CD4-positive, alpha-beta memory T cell (primary cell): ENCODE measurements at places on chromosomes 13 and 19.

GRCh38 chr13:81664872-81665271 lies 1323.9 kb upstream of the SPRY2 start:
- no peak overlapping the region for H3K27ac ChIP-seq
- H3K27me3 ChIP-seq: no peaks in the 10 kb centered on the region
- no peaks in the 10 kb centered on the region for H3K4me1 ChIP-seq
- H3K36me3 ChIP-seq: no peaks in the 10 kb centered on the region

GRCh38 chr19:12794196-12794941 lies 3.1 kb downstream of the JUNB start:
- DNase-seq: no peak
- no peaks in the 10 kb centered on the region for H3K27me3 ChIP-seq
- peaks cover 39% of the 10 kb centered on the region for H3K4me1 ChIP-seq
- H3K4me3 ChIP-seq: peak overlapping the region; percentile 100
- H3K36me3 ChIP-seq: peaks cover 4% of the 10 kb centered on the region
- peak overlapping the region; percentile 100 for H3K27ac ChIP-seq

DNA sequence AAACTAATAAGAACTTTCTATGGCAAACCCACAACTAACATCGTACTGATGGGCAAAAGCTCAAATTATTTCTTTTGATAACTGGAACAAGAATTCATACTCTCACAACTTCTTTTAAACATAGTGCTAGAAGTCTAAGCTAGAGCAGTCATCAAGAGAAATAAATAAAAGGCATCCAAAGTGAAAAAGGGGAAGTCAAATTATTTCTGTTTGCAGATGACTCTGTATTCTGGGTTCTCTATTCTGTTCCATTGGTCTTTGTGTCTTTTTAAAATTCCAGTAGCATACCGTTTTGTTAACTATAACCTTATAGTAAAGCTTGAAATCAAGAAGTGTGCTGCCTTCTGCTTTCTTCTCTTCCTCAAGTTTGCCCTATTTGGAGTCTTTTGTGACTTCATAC lies 1215.9 kb downstream of the UQCRFS1 start:
- H3K27ac ChIP-seq: no peak overlapping the region
- H3K27me3 ChIP-seq: no peaks in the 10 kb centered on the region
- H3K36me3 ChIP-seq: no peaks in the 10 kb centered on the region
- no peak overlapping the region for H3K4me3 ChIP-seq

DNA sequence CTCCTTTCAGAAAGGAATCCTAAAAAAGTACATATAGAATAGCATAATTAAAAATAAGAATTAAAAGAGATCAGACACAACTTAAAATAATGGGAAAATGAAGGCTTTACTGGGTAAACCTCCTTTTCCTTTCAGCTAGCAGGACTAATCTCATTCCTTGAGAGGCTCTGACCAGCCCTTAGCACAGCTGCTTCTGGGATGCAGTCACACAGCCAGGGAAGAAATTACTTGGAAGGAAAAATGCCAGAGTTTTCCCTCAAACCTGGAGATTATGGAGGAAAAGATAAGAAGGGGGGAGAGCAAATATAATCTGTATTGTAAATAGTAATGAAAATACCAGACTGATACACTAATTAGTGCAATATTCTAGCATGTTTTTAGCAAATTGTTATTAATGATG lies 91.8 kb downstream of the LRCH1 start:
- no peaks in the 10 kb centered on the region for H3K27me3 ChIP-seq
- peaks cover 8% of the 10 kb centered on the region for H3K4me1 ChIP-seq
- no peaks in the 10 kb centered on the region for H3K36me3 ChIP-seq

DNA sequence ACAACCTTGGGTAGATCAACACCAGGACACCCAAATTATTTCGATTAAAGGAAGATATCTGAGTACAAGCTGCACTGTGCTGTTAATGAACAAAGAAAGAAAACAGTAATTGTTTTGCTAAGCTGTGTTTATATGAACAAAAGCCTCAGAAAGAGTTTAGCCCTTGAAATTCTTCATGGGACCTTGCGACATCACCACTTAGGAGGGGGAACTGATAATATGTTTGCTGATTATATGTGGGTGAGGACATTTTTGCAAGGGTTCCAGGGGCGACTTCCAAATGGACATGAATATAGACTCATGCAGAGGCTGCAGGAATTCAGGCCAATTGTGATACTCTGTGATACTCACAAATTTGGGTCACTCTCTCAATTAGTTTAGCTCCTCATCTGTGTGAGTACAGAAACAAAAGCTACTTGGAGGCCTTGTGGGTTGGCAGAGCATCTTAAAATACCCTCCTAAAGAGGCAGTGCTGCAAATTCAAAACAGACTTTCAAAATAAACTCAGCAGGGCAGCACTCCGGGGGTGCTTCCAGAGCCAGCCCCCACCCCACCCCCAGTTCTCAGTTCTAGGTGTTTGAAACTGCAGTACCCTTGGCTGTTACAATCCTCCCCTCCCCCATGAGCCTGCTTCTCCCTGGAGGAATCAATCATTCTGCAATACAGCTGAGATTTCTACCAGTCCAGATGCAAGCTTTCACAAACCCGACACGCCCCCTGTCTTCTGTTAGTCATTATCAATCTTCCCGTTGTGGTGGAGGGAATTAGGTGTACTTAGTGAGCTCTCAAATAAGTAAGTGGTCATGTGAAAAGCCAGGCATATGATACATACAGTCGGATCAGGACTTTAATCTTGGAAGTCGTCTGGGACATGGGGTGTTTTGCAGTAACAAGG lies 97.0 kb upstream of the MBNL2 start:
- H3K27ac ChIP-seq: no peak overlapping the region
- H3K36me3 ChIP-seq: no peaks in the 10 kb centered on the region
- H3K4me3 ChIP-seq: no peak overlapping the region
- no peaks in the 10 kb centered on the region for H3K27me3 ChIP-seq
- H3K4me1 ChIP-seq: no peaks in the 10 kb centered on the region

DNA sequence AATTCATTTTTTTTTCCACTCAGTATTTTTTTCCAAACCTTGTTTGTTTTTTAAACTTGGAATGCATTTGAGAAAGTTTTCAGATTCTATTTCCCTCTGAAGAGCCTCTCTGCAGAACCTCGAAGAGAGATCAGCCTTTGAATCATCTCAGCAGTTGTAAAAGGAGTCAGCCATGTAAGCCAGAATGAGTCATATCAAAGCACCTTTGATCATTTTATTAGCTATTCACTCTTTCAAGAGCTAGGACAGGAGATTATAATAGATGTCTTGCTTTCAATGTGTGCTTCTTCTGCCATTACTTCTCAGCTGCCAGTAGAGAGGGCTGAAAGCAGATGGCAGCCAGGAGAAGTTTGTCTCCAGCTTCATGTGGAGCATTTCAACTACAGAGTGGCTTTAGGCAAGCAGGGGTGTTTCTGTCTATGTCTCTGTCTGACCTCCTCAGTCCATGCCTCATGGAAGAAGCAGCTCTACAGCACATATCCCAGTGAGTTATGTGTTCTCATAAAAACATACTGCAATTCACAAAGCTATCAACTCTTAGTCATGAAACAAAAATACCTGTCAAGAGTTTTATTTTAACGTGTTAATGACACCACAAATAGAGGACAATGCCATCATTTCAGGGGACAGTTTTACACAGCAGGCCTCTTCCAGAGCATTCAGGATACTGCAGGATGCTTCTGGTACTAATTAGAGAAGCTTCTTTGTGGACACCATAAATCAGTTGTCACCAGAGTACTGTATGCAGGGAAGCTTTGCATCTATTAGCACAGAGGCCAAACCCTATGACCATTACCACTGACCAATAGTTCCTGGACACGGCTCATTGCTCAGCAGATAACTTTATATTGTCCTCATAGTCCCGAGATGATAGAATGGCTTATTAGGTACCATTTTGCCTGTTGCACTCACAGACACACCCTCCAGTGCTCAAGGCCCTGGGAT lies 94.3 kb downstream of the NHLRC3 start:
- no peak overlapping the region for H3K4me3 ChIP-seq
- H3K4me1 ChIP-seq: no peaks in the 10 kb centered on the region
- no peaks in the 10 kb centered on the region for H3K27me3 ChIP-seq
- H3K27ac ChIP-seq: no peak overlapping the region
- DNase-seq: no peak

DNA sequence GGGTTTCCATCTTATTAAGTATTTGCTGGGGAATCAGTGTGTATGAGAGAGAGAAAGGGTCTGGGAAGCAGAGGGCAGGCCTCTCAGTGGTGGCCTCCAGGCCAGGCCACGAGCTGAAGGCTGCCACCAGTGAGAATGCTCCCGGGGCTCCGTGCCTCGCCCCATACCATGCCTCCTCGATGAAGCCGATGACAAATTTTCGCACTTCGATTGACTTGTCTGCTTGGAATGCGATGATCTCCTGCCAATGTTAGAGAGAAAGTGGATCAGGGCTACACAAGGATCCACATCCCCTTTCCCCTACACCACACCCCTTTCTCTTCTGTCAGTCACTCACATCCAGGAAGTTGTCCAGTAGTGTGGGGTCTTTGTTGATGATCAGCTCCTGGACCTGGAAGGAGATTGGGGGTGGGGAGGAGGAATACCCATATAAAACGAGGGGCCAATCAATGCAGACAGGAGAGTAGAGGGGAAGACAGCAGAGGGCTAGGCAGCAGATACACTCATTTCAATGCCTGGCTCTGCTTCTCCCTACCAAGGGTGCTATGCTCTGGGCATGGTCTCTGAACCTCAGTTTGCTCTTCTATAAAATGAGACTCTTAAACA lies 10.7 kb downstream of the SYMPK start:
- H3K4me1 ChIP-seq: no peaks in the 10 kb centered on the region
- no peak for DNase-seq
- no peaks in the 10 kb centered on the region for H3K27me3 ChIP-seq
- no peak overlapping the region for H3K4me3 ChIP-seq
- H3K36me3 ChIP-seq: peaks cover 59% of the 10 kb centered on the region

- H3K4me1 ChIP-seq: peaks cover 4% of the 10 kb centered on the region
- no peak overlapping the region for H3K4me3 ChIP-seq
- H3K27ac ChIP-seq: no peak overlapping the region
- no peaks in the 10 kb centered on the region for H3K36me3 ChIP-seq
Observed at GRCh38 chr19:47587295-47587694, 14.3 kb upstream of the ZNF541 start.
